ENCODE measurements at places on chromosomes 16 and 17. TPM values are rescaled to one million over a fixed set of nuclear protein-coding genes. Genes with fewer than 3 reads are reported as not detected.

Gene ANKFN1
- total RNA-seq, result not detected

GRCh38 chr16:53103811-53104210 is 49.0 kb downstream of the CHD9 start:
- DNase-seq, result no peak

Gene C17orf78
- not detected for total RNA-seq

- DNase-seq, result no peak
These were observed 32.8 kb upstream of the ABCC12 start for GRCh38 chr16:48188449-48189102.

DNA sequence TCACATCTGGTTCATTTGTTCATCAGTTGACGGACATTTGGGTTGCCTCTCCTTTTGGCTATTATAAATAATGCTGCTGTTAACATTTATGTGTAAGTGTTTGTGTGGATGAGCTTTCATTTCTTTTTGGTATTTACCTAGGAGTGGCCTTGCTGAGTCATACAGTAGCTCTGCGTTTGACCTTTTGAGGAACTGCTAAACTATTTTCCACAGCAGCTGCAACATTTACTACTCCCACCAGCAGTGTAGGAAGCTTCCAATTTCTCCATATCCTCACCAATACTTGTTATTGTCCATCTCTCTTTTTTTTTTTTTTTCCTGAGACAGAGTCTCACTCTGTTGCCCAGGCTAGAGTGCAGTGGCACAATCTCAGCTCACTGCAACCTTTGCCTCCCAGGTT is 20.7 kb upstream of the PLCG2 start:
- no peak for DNase-seq

- no peak for DNase-seq
These were observed 5.5 kb downstream of the CREBBP start for GRCh38 chr16:3874794-3875692.

Gene CCR7
- total RNA-seq, result not detected

GRCh38 chr17:32492648-32493289 is 6.0 kb downstream of the CDK5R1 start:
- DNase-seq, result no peak
